Large intestine (tissue), 12 donors: ENCODE measurements at places on chromosomes 7 and 10.
A peak's percentile ranks its signal among the peaks of the same experiment; 100 is the strongest.

- no peak for DNase-seq
Observed at GRCh38 chr7:4751398-4751947, 23.9 kb upstream of the AP5Z1 start.

DNA sequence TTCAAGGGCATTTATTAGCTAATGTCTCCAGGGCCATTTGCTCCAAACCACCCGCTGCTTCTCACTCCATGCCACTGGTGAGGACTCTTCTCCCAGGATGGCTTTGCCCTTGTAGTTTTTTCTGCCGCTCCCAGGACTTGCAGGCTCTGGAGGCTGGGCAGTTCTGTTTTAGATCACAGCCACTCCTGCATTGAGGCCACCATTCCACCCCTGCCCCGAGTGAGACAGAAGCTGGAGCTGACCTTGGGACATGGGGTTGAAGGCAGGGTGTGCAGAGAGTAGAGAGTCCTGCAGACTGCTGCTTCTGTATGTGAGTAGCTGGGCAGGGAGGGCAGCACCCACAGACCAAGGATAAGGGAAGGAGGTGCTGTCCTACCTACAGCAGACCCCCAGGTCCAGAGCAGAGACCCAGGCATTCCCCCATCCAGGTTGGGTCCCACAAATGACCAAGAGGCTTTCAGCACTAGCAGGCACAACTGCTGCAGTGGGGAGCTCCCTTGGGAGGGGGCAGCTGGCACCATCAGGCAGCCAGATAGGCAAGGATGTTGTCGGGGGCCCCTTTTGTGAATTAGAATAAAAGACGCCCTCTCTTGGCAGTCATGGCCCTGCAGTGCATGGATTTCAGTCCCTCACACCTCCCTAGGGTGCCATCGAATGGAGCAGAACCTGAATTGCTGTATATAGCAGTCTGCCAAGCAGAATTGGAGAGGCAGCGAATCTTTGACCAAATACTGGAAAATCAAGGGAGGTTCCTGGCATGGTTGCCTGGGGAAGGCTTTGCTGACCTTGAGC lies 22.7 kb upstream of the ADCYAP1R1 start:
- no peak for DNase-seq

- no peak for DNase-seq
Observed at GRCh38 chr10:2401459-2401858, 664.1 kb upstream of the ADARB2 start.

DNA sequence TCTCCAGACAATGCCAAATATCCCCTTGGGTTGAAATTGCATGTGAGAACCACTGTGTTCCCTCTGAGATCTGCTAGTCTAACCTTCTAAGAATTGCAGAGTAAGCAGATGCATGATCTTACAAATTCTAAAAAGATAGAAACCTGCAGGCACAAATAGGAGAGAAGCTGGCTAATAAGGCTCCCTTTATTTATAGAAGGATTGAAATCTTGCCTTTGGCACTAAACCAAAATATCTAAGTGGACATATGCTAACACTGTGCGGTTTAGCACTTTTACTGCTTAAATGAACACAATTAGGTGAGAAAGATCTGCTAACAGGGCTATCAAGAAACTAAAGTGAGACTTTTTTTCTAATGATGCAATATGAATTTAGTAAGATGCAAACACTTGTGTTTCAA lies 225.5 kb downstream of the DOCK4 start:
- no peak for DNase-seq

GRCh38 chr10:19577807-19578206 lies 238.4 kb upstream of the PLXDC2 start:
- DNase-seq = no peak

- DNase-seq = no peak
Observed at GRCh38 chr10:24349379-24350001, 140.6 kb downstream of the KIAA1217 start.

DNA sequence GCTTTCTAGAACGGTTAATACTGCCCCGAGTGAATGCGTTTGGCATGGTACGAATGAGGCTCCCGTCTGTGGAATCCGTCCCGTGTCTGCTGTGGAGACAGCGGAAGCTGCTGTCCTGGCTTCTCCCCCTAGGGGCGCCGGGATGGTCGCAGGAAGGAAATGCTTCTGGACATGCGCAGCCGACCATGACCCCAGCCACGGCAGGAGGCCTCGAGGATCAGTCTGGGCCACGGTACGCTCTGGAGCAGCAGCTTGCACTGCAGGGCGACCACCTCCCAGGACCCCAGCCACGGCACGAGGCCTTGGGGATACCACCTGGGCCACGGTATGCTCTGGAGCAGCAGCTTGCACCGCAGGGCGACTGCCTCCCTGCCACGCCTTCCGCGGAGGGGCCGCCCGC lies 107.9 kb downstream of the CYTH3 start:
- no peak for DNase-seq

DNA sequence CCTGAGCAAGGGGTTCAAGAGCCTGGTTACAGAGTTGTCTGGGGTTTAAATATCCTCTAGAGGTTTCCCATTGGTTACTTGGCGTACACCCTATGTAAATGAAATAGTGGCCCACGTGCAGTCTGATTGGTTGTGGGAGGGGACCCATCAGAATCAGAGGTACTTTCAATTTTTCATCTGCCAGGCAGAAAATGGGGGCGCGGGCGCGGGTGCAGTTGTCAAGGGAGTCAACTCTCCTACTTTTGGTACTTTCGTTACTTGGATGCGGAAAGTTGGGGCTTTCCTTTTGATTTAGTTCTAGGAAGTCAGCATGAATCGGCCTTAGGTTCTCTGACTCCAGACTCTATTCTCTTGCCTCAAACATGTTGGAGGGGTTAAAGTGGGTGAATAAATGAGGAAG lies 83.2 kb downstream of the DNAJB9 start:
- DNase-seq = no peak

GRCh38 chr7:133742709-133743538 lies 384.2 kb upstream of the LRGUK start:
- no peak for DNase-seq

DNA sequence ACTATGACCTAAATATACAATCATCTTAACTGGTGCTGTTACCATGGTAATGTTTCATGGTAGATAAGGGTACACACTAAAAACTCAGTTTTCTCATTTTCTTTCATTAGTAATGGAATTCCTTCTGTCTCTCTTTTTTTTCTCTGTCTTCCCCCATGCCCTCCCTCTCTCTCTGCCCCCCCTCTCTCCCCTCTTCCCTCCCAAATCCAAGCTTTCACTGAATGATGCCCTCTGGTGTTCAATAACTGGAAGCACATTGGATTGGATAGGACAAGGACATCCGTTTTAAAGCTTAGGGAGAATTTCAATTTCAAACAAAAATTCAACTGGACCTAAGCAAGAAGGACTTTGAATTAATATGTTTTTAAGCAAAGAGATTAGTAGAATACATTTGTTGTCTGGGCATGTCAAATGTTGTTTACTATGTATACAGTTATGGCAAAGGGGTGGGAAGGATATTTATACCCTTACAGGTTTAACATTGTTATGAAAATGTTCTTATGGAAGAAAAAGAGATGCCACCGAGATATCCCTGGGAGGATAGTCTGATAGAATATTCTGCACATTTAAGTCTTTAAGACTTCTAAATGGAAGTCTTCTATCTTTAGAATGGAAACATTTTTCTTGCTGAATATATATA lies 6.1 kb downstream of the CHRM2 start:
- no peak for DNase-seq

GRCh38 chr7:45865594-45866410 lies 7.1 kb downstream of the CCDC201 start:
- DNase-seq = no peak

- DNase-seq = no peak
Observed at GRCh38 chr10:117686606-117687005, 144.1 kb downstream of the EMX2 start.

DNA sequence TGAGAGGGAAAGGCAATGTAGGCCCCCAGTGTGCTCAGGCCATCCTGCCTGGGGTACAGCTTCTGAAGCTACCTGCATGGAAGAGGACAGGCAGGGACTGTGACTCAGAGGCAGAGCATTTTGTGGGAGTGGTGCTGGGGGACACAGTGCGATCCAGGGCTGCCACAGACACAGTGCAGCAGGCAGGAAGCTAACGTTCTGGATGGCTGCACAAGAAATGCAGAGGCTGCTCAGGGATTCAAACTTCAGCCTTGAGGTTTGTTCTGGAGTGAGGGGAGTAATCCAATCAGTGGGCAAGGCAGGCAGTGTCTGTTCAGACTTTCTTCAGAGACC lies 648.0 kb upstream of the IGFBP3 start:
- peak; percentile 48 for DNase-seq

DNA sequence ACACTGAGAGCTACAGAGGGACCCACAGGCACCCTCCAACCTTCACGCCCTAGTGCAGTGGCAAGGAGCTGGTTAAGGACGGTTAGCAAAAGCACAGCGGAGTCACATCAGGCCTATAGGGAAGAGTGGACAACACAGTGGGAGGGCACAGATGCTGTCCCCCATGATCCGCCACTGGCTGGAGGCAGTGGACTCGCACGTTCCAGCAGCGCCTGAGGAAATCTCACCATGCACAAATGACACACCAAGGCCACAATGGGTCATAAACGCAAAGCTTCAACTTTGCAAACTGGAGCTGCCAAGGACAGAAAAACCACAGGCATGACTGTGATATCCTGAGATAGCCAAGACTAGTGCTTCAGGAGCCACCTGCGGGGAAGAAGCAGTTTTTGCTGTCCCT lies 58.8 kb downstream of the GRB10 start:
- DNase-seq = no peak

DNA sequence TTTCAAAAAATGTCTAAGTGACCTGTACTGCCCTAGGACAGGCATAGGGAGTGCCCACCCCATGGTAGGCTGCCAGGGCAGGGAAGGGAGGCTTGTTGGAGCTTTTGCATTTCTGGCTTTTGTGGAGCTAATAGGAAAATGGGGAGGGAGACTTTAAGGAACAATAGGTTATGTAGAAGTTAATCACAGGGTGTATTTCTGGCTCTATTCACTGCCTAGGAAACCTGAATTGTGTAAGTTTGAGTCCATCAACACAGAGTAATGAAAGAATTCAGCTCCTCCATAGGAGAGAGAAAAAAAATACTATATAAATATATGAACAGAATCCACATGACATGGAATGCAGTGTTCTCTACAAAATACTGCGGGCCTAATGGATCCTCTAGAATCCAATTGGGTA lies 661.5 kb downstream of the KCNMA1 start:
- no peak for DNase-seq

DNA sequence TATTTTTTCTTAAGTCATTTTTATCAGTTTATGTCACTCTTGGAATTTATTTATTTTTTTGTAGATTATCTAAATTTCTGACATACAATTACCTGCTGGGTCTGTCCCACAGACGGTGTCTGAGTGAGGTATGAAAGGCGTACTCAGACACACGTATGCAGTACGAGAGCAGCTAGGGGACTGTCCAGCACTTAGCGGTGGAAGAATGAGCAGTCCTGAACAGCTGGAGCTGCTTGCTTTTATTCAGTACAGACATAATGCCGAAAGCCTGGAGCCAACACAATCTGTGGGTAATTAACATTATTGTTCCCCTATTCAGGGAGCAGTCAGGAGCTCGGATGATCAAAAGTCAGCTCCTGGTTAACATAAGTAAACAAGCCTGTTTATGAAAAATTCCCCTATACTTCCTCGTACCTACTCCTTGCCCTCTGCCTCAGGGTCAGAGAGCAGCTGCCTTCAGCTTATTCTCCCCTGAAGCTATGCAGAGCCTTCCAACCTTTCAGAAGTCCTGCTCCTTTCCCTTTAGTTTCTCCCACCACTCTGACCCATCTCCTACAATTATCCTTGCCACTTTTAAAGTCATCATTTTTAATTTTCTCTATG lies 488.0 kb upstream of the POM121L12 start:
- peak; percentile 67 for DNase-seq

DNA sequence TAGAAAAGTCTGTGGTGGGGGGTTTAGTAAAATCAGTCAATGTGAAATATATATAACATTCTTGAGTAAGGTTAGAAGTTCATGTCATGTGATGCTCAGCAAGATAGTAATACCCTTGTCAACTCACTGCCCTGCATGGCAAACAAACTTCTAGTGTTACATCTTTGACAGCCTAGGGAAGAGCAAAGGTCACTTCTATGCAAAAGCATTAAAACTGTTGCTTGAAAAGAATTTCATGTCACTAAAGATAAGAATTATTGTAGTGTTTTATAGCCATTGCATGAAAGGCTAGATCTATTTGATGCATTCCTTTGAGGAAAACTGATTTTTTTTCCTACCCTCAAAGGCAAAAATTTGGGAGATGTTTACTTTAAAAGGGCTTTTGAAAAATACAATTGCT lies 176.0 kb downstream of the SKAP2 start:
- DNase-seq = peak; percentile 78

DNA sequence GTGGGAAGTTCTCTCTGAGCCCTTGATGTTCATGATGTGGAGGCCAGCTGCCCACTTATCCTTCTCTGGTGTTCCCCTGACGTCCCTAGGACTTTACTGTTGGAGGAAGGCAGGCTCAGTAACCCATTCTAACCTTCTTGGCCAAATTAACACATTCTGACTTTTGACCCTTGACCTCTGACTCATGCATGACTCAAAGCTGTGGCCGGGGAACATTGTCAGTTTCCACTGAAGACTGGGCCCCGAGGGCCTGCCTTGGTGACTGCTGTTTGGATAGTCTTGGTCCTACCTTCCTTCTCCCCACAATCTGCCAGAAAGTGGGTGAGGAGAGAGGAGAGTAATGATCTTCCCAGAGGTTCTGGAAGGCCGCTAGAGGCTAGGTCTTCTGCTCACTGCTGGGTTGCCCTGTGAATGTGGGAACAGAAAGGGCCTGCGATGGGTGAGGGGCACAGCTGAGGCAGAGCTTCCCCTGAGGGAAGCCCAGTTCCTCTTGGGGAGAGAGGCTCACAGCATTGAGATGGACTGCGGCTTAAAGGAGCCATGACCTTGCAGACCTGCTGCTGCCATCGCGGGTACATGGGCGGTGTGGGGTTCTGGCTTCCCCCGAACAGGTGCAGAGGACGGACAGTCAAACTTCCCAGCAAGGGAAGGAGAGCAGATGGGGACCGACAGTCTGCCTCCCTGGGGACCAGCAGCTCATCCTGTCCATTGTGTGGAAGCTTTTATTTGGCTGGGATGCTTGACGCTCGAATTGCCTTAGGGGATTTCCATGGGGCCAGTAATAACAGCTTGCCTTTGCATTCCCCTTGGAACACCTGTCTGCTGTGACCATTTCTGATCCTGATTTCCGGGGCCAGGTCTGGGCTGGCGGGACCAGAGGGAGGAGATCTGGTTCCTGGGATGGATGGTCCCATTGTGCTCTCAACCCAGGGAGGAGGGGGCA lies 43.8 kb downstream of the ADAMTS14 start:
- DNase-seq = no peak

GRCh38 chr7:16587790-16588189 lies 57.8 kb downstream of the ANKMY2 start:
- DNase-seq = no peak

DNA sequence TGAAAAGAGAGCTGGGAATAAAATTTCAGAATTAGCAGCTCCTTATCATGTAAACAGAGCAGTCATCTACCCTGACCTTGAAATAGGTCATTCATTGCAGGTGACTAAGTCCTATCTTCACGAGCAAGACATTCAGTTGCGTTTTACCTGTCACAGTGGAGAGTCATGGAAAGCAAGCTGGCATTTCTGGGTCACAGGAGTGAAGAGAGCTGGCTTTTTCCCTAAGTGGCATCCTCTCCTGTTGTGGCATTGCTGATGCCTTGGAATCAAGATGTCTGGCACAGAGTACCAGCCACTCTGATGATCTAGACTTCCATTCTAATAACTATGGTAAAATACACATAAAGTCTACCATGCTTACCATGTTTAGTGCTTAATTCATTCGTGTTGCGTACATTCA lies 70.8 kb downstream of the SCRN1 start:
- no peak for DNase-seq

GRCh38 chr7:123285076-123285700 lies 85.4 kb upstream of the SLC13A1 start:
- no peak for DNase-seq
